ENCODE measurements at places on chromosomes 3 and 15.

DNA sequence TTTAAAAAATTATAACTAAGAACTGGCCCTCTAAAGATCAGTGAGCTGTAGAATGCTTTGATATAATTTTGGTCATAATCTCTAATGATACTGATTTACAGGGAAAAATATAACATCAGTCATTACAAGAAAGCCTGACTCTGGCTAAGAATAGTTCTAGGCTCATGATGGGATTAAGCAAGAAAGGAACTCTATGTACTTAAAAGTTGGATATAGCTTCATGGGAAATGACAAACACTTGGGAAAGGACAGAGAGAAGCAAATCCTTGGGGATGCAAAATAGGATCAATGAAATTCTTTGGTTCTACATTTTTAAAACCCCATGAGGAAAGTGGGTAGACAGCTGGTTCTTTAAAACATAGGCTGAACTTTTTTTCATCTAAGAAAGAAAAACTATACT lies 472.7 kb upstream of the NR2F2 start:
- no peak for DNase-seq

DNA sequence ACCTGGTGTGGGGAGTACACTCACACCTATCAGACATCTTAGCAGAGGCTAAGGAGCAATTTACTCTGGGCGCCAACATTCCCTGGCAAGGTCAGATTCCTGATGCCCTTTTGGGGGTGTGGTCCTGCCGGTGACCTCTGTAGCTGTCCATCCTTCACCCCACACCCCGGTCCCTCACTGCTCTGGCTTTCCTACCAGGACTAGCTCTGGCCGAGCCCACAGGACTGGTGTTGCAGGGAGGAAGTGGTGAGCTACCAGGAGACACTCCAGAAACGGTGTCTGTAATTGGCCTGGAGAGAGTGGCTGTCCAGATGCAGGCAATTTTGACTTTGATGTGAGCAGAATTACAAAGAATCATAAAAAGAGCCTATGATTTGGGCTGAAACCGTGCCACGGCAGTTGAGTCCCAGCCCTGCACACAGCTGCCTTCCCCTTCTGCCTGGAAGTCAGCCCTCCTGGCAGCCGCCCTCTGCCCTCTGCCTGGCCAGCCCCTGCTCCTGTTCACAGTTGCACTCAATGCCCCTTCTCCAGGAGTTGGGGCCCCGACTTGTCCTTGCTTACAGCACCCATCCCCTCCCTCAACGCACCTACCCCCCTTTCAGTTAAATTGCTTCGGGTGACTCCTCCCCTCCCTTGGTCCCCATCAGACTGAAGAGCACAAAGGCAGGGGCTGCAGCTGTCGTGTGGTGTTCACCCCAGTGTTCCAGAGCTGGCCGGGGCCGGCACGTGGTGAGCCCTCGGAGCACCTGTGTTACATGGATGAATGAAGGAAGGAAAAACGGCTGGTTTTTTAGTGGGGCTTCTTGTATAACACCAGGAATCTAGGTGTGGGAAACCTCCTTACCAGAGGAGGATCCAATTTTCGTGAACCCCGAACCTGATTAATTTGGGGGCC lies 80.2 kb upstream of the TPM1 start:
- DNase-seq: no peak

GRCh38 chr3:12476238-12476897 lies 7.9 kb upstream of the TSEN2 start:
- DNase-seq: no peak

GRCh38 chr3:100803711-100804110 lies 94.4 kb downstream of the TFG start:
- DNase-seq: no peak

DNA sequence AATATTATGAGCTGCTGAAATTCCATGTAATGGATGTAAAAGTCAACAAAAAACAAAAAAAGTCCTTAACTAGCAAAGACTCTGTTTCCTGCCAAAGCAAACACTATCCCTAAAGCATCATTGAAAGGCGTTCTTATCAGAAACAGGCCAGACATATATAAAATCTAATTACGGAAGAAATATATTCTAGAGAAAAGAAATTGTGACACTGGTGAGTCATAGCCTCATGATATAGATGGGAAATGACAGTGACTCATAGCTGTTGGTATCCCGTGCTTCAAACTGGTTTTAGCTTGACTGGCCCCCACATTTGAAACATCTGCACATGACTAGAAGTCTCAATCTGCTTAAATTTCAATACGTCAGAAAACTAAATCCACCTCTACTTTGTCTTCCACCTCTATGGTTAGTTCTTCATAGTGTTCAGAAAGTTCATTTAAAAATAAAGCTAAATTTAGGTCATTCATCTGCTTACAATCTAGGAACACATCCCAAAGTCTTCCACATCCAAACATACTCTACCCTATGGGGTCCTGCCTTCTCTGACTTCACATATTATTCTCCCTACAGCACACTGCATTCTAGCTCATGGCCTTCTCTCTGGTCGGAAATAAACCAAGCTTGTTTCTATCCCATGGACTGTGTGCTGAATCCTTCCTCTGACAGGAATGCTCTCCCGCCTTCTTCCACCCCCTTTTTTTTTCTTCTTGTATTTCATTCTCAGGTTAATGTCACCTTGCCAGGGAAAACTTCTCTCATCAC lies 456.3 kb upstream of the ARRDC4 start:
- no peak for DNase-seq

DNA sequence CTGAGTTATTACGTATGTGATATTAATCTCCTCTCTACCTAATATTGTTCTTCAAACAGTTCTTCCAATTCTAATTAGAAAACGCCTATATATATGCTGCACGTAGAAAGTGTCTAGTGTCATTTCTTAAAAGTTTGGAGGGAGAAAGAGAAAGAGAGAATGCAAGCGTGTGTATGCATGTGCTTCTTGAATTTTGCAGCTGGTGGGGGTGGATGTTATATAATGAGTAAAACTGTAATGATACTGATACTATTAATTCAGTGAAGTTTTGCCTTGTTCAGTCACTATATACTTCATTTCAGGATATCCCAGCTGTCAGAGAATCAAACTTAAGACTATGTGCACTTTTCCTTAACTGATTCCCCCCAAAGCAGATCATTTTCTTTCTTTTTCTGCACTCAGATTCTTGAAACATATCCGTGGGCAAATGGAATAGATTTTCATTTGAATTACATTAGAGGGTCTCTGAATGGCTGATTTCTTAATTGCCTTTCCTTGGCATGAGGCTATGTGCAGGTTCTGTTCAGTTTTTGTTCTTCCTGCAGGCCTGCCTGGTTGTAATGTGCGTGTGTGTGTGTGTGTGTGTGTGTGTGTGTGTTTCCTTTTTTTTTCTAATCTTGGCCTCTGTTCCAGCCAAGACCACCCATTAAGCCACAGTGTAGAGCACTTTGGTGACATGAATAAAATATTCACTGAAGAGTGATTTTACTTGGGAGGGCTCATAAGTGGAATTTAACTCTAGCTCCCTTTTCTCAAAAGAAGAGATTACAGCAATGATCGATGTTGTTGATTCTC lies 617.5 kb downstream of the RBMS3 start:
- no peak for DNase-seq

DNA sequence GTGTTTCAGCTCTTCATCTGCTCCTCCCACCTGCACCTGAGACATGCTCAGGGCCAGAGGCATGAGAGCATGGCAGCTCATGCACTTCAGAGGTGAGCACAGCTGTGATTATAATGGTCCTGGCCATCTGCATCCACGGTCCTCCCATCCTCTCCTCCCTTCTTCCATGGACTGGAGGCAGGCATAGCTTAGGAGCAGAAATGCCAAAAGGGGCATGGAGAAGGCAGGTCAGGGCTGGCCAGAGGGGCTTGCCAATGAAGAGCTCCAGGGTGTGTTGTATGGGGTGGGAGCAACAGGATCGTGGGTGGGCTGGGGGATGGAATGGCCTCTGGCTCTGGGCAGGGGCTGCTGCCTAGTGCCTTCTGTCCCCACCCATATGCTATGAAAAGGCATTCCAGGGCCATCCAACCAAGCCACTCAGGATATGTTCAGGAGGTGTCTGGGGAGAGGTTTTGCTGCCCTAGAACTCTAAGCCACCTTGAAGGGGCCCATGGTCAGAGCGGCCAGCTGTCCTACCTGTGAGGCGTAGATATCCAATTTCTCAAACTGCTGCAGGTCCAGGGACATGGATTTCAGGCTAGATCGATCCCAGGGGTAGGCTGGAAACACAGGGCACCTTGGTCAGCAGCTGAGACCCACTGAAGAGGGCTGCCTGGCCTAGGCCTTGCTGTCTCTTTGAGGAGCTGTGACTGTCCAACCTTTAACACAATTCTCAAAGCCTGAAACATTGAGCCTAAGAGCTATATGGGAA lies 26.1 kb downstream of the KY start:
- no peak for DNase-seq

- no peak for DNase-seq
Observed at GRCh38 chr3:97901313-97902248, 70.7 kb downstream of the RIOX2 start.

- no peak for DNase-seq
Observed at GRCh38 chr15:97081666-97082226, 751.2 kb downstream of the NR2F2 start.

DNA sequence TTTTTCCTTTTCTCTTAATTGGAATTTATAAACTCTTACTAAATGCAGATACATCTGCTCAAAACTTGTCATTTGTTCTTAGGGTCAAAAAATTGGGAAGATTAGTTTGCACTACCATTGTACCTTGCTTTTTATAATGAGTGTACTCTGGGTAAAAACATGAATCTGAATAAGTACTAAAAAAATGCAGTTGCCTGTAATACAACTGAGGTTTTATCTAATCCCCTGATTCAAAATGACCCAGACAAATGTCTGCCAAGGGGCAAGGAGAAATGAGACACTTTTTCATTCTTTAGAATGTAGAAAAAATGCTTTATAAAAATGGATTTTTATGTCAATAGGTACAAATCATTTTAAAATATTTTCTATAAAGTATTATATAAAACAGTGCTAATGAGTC lies 42.4 kb downstream of the RASA2 start:
- no peak for DNase-seq

GRCh38 chr3:187750006-187750512 lies 4.8 kb upstream of the BCL6 start:
- no peak for DNase-seq

DNA sequence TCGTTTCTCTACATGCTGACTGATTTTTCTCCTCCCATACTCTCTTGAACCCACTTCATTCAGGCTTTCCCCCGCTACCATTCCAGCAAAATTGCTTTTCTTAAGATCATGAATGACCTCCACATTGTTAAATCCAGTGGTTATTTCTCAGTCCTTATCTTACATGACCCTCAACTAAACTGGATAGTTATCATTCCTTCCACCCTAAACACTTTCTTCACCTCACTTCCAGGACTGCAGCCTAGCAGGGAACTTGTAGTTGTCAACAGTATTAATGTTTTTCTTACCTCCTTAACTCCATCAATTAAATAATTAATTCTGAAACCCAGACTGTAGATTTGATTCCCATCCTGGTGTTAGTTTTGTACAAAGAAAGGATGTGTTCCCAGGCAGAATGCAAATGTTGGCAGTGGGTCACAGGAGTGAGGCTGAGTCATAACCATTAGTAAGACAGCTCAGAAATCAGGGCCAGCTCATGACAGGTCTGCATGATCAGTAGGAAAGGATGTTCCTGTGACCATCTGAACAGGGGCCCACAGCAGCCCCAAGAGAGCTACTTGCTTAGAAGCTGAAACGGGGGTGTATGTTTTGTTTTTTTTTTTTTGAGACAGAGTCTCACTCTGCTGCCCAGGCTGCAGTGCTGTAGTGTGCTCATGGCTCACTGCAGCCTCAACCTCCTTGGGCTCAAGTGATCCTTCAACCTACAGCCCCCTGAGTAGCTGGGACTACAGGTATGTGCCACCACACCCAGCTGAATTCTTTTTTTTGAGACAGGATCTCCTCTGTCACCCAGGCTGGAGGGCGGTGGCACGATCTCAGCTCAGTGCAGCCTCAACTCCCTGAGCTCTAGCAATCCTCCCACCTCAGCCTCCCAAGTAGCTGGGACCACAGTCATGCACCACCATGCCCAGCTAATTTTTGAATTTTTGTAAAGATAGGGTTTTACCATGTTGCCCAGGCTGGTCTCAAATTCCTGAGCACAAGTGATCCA lies 9.1 kb downstream of the BCL2L10 start:
- DNase-seq: peak; percentile 72

DNA sequence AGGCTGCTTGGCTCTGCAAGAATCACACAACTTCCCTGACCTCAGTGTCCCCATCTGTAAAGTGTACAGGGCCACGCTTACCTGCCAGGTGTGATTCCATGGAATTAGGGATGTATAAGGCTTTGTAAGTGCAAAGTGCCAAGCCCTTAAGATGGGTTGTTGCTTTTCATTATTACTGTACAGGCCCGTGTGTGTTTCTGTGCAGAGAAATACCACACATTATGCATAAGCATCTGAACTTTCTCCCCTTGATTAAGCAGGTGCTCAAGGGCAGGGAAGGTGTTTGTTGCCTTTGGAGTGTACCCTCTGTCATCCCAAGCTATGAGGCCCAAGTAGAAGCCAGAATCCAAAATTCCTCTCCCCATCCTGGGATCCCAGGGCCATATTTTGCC lies 13.6 kb upstream of the HRH1 start:
- DNase-seq: no peak

DNA sequence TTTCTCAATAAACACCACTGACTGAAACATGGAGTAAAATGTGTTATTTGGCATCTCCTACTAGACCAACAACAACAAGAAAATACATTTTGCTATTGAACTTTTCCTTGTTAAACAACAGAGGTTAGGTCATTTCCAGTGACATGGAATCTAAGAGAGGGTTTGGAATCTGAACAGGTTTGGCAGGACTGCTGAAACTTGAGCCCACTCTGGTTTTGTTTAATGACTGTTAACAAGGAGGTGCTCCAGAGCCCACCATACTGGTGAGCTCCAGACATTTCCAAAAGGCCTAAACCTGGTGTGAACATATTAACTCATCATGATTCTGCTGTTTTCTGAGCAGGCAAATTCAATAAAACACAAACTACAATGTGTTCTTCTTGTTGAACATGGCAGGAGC lies 330.7 kb upstream of the TRIM42 start:
- no peak for DNase-seq

GRCh38 chr3:159030886-159031679 lies 229.2 kb downstream of the MFSD1 start:
- no peak for DNase-seq

GRCh38 chr3:17023006-17023664 lies 138.4 kb downstream of the PLCL2 start:
- DNase-seq: no peak

- no peak for DNase-seq
Observed at GRCh38 chr15:80563372-80563997, 131.6 kb upstream of the ABHD17C start.

DNA sequence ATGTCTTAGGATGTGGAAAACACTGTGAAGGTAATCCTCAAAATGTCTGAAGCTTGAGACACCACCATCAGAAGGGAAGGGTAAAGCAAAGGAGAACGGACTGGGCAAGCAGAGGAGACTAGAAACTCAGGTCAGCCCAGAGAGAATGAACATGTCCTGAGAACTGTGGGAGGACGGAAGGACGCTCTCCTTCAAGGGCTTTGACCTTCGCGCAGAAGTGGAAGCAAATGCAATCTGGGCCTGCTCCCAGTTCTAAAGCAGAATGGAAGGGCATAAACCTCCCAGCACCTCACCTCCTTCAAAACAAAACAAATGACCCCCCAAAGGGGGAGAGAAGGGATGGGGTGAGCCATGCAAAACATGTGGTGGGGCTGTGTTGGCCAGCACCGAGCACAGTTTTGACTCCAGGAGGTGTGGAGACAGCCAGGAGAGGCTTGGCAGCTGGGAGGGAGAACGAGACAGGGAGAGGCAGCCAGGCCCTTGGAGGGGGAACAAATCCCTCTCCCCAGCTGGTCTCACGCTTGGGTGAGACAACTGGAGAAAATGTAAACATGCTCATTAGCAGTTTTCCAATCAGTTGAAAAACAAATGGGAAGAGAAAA lies 222.4 kb upstream of the WNT5A start:
- no peak for DNase-seq
